Lung (tissue), 17 donors: ENCODE measurements at places on chromosomes 7 and 10. TPM values are rescaled to one million over a fixed set of nuclear protein-coding genes. Genes with fewer than 3 reads are reported as not detected.

DNA sequence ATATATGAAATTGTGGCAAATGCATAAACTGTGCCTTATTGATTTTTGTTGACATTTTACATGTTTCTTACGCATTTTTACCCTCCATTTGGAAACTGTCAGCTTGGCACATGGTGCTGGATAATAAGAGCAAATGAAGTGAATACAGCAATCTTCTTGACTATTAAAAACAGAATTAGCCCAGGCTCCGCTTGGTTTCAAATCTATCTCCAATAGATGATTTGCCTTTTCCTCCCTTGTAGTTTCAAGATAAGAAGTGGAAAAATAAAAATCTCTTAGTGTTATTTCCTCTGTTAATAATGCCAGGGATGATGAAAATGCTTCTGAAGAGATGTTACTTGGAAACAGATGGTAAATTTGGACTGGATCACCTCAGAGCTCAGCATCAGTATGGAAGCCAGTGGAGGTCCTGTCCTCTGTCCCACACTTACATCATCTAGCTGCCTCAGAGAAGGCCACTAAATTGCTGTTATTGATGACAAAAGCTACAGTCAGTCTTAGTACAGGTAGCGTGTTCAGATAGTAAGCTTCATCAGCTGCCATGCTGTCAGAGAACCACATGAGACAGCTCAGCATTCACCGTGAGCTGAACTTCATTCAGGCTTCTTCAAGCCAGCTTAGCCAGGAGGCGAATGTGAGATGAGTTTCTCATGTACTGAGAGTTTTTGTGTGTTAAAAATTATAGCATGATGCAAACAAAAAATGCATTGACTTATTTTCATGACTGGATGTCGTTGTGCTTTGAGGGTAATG lies 246.8 kb downstream of the CELF2 start:
- no peaks in the 10 kb centered on the region for H3K27me3 ChIP-seq
- peak; percentile 72 for DNase-seq
- H3K36me3 ChIP-seq: peaks cover 12% of the 10 kb centered on the region
- peaks cover 28% of the 10 kb centered on the region for H3K4me1 ChIP-seq
- no peak overlapping the region for H3K4me3 ChIP-seq

- no peaks in the 10 kb centered on the region for H3K27me3 ChIP-seq
- DNase-seq: no peak
- no peak overlapping the region for H3K27ac ChIP-seq
- no peaks in the 10 kb centered on the region for H3K36me3 ChIP-seq
Measured at GRCh38 chr7:3552499-3552898, 251.4 kb downstream of the SDK1 start.

DNA sequence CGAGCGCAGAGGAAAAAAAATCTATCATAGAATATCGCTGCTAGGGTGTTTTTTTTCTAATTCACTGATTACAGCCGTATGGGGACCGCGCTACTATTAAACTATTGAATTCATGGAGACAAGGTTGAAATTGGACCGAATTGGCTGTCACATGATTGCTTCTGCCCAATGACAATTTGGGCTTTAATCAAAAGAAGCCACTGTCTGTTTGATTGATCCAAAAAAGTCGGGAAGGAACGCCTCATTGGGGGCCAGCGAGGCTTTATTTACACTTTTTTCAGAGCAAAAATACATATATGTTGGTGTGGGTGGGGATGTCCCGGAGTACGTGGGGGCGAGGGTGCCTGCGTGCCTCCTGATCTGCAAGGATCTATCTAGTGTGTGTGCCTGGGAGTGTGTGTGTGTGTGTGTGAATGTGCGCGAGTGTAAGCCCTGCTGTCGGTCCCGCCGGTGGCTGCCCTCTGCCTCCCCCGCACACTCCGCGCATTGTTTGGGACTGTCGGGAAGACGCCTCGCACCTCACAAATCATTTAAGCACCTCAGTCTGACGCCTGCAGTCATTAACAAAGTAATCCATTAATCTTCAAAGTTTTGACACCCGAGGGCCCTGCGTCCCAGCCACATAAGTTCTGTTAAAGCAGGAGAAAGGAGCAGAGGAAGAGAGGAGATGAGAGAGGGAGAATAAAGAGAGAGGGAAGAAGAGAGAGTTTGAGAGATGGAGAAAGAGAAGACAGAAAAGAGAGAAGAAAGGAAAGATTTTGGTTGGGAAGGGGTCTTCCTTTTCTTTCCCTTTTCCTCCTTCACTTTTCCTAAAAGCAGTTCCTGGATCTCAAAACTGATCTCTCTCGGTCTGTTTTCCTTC lies at the start of gene HOXA2:
HOXA2 (minus strand) TSS at position 103 of the 862 bp plus-strand sequence. CDS start 183 bp downstream, outside the sequence.
- peak; percentile 89 for DNase-seq
- peaks cover 7% of the 10 kb centered on the region for H3K27me3 ChIP-seq
- H3K4me1 ChIP-seq: peaks cover 9% of the 10 kb centered on the region
- H3K4me3 ChIP-seq: peak within 1 kb of the TSS; percentile 44
- no peaks in the 10 kb centered on the region for H3K36me3 ChIP-seq

- no peak for DNase-seq
- H3K27me3 ChIP-seq: no peaks in the 10 kb centered on the region
- H3K36me3 ChIP-seq: no peaks in the 10 kb centered on the region
- H3K4me1 ChIP-seq: no peaks in the 10 kb centered on the region
Measured at GRCh38 chr7:113652501-113652900, 266.3 kb downstream of the PPP1R3A start.

- H3K27ac ChIP-seq: no peak overlapping the region
- H3K4me3 ChIP-seq: no peak overlapping the region
- no peaks in the 10 kb centered on the region for H3K4me1 ChIP-seq
- H3K36me3 ChIP-seq: no peaks in the 10 kb centered on the region
- DNase-seq: no peak
Measured at GRCh38 chr10:111203615-111204014, 126.8 kb downstream of the ADRA2A start.

GRCh38 chr10:52145636-52146035 lies 168.4 kb upstream of the DKK1 start:
- no peaks in the 10 kb centered on the region for H3K27me3 ChIP-seq
- H3K27ac ChIP-seq: no peak overlapping the region
- no peak overlapping the region for H3K4me3 ChIP-seq
- no peaks in the 10 kb centered on the region for H3K4me1 ChIP-seq
- peak; percentile 20 for DNase-seq

DNA sequence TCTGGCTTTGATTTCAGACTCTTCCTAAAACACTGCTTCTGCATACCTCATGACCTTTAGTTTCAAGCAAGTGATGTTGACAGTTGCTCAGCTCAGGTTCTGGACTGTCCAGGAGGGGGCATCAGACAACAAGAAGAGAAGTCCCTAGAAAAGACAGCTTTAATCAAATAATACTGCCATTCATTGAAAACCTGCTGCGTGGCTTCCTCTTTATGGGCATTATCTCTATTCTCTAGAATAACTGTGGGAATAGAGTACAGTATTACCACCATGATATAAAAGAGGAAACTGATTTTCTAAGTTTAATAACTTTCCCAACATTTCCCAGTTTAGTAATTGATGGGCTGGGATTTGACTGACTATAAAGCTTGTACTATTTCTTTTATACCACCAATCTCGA lies 170.4 kb downstream of the SNX13 start:
- no peaks in the 10 kb centered on the region for H3K4me1 ChIP-seq
- H3K36me3 ChIP-seq: no peaks in the 10 kb centered on the region
- no peaks in the 10 kb centered on the region for H3K27me3 ChIP-seq
- H3K27ac ChIP-seq: no peak overlapping the region

Gene CTTNBP2
- total RNA-seq: 3.6 TPM

Gene TCERG1L
- not detected for total RNA-seq

Gene ALDH18A1
- total RNA-seq: 39.3 TPM

Gene ACSM6
- total RNA-seq: not detected

Gene PRSS58
- not detected for total RNA-seq

Gene TEX47
- total RNA-seq: not detected
